ENCODE measurements at places on chromosomes 4 and X.

DNA sequence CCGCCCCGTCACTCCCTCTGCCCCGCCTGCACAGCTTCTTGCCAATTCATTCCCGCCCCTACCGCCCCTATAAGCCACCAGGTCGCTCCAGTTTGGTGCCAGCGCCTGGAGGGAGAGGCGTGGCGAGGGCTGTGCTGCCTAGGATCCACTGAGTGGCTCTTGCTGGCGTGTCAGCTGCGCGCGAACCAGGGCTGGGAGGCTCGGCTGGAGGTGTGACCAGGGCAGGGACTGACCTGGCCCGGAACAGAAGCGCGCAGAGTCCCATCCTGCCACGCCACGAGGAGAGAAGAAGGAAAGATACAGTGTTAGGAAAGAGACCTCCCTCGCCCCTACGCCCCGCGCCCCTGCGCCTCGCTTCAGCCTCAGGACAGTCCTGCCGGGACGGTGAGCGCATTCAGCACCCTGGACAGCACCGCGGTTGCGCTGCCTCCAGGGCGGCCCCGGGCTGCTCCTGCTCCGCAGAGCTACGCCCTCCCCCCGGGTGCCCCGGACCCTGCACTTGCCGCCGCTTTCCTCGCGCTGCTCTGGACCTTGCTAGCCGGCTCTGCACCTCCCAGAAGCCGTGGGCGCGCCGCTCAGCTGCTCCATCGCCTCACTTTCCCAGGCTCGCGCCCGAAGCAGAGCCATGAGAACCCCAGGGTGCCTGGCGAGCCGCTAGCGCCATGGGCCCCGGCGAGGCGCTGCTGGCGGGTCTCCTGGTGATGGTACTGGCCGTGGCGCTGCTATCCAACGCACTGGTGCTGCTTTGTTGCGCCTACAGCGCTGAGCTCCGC lies at the start of gene GPR78:
Gene GPR78 (plus strand): TSS at position 72 of the 773 bp plus-strand sequence. CDS start 591 bp downstream, at position 663.
- peak; percentile 64 for DNase-seq

DNA sequence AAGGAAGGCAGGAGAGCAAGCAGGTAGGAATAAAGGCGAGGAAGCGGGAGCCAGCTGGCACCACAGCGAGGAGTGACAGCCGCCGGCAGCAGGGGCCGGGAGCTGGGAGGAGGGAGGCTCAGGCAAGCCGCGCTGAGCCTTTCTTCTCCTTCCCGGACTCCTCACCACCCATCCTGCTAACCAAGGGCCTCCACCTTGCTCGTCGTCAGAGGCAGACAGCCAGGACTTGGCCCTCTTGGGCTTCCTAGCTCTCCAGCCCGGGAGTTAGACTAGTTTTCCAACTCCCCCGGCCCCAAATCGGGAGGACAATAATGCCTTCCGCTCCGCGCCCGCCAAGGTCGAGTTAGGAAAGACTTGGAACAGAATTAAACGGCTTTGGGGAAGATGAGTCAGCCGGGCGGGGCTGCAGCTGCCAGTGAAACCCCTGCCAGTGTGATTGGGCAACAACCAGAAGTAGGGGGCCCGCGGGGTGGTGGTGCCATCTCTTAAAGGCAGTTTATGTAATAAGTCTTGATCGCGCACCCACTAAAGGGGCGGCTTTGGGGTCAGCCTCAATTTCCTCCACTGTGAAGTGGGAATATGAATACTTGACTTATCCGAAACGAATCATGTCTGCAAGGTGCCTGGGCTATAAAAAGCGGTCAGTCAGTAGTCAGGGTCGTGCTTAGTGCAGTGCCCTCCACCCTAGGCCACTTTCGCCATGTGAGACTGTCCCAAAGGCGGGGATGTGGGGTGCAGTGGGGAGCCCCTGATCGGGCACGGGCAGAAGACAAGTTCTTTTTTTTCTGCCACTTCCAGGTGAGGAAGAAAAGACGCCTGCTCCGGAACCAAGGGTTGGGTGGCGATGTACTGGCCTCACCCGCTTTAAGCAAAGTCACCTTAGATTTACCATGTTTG lies 6.7 kb upstream of the HSD17B10 start:
- DNase-seq = peak; percentile 46

DNA sequence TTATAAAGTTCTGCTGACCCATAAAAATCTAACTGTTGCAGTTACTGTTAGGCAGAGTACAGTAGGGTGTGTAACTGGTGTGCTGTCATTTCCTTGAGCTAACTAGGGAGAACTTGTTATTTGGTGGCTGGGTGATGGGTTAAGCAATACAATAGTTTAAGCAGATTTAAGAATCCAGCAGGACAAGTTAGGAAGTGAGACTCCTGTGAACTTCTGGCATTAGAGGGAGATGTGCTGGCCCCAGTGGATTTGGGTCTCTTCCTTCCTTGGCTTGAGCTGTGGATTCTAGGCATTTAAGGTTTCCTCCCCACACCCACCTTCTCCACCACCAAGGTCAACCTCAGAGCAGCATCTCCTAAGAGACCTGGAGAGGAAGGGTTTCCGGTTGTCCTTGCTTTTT lies 70.5 kb downstream of the CLCN5 start:
- no peak for DNase-seq

DNA sequence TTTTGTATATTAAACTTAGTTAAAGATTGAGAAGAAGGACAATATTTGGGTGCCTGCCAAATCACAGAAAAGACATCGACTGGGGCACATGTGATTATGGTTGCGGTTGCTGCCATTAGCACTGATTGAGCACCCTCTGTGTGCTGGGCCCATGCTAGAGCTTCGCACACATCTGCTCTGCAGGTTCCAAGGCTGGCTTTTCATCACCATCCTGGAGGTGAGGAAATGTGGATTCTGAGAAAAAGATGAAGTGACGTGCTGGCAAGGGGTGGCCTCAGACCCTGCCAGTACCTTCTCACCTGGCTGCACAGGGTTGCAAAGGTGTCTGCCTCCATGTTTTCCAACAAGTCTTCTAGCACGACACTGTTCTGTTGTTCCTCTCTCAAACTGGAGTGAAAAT lies 134.0 kb downstream of the EVC2 start:
- no peak for DNase-seq

GRCh38 chr4:163694385-163694784 lies 199.9 kb downstream of the TMA16 start:
- no peak for DNase-seq

GRCh38 chr4:147247579-147247978 lies 233.3 kb upstream of the EDNRA start:
- no peak for DNase-seq

GRCh38 chr4:42747971-42748370 lies 91.1 kb upstream of the ATP8A1 start:
- DNase-seq = no peak

DNA sequence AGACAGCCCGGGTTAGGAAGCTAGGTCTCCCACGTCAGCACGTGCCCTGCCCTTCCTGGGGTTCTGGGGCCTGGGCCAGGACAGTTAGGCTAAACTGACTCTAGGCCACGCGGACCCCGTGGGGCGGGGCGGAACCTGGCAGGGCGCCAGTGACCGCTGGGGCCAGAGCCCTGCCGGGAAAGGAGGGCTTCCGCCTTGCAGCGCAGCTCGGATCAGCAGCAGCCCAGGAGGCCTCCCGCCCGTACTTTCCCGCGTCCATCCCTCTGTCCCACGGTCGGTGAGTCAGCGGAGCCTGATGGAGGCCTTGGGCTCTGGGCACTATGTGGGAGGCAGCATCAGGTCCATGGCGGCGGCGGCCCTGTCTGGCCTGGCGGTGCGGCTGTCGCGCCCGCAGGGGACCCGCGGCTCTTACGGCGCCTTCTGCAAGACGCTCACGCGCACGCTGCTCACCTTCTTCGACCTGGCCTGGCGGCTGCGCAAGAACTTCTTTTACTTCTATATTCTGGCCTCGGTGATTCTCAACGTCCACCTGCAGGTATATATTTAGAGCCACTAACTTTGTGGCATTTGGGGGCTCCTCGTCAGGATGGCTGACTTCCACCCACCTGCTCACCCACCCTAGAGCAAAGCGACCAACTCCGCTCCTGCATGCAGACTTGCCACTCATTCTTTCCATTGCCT lies at the start of gene SMIM10:
Gene SMIM10 (plus strand): TSS at position 191 of the 681 bp plus-strand sequence. CDS start 105 bp downstream, at position 296.
- no peak for DNase-seq

DNA sequence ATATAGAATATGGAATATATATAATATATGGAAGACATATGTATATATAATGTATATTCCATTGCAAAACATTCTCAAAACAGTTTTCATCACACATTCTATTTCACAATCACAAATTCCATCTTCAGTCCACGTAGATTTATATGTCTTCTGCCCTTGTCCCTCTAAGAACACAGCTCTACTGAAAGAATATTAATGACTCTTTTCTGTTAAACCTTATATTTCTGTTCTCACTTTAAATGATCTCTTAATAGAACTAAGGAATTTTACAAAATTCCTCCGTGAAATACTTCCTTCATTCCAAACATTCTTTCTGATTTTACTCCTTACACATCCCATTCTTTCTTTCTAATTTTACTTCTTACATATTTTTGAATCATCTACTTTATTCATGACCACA lies 1043.1 kb upstream of the PABPC4L start:
- no peak for DNase-seq

DNA sequence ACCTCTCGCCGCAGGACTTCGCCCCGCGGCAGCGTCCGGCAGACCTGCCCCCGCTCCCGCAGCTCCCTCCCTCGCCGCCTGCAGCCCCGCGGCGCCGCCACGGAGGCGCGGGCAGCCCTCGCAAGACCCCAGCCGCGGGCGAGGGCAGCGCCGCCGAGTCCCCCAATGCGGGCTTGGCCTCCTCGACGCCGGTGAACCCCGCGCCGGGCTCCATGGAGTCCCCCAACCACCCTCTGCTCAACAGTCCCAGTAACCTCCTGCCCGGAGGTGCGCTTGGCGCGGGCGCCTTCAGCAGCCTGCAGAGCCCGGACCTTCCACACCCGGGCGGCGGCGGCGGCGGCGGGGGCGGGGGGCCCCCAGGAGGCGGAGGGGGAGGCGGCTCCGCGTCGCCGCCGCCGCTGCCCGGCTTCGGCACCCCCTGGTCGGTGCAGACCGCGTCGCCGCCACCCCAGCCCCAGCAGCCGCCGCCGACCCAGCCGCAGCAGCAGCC lies 1.2 kb downstream of the CPEB2 start:
- DNase-seq = no peak

DNA sequence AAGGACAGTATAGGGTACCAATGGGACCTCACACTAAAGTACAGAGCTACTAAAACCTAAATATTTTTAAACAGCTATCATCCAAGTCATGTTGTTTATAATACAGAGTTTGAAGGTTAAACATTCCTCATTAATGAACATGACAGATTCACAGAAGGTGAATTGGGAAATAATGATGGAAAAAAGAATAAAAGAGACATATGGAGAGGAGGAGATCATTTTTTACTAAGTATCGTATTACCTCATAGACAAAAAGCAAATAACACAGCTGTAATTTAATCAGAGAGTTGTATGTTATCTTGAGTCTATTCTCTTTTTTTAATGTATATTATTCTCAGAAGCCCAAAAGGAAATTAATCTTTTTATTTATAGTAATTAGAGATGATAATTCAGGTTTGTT lies 7.9 kb downstream of the PLK4 start:
- DNase-seq = peak; percentile 81

DNA sequence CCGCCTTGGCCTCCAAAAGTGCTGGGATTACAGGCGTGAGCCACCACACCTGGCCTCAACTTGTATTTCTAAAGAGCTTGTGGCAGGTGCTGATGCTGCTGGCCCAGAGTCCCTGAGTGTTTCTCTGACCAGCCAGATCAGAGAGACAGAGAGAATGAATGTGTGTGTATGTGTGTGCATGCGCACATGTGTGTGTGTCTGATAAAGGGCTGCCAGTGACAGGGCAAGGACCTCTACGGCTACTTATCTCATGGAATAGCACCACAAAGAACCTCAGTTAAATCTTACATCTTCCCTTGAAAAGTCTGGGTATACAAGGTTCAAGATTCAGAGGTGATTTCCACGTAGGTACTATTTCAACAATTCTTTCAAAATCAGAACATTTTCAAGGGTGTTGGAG lies 86.0 kb downstream of the SCD5 start:
- DNase-seq = no peak

DNA sequence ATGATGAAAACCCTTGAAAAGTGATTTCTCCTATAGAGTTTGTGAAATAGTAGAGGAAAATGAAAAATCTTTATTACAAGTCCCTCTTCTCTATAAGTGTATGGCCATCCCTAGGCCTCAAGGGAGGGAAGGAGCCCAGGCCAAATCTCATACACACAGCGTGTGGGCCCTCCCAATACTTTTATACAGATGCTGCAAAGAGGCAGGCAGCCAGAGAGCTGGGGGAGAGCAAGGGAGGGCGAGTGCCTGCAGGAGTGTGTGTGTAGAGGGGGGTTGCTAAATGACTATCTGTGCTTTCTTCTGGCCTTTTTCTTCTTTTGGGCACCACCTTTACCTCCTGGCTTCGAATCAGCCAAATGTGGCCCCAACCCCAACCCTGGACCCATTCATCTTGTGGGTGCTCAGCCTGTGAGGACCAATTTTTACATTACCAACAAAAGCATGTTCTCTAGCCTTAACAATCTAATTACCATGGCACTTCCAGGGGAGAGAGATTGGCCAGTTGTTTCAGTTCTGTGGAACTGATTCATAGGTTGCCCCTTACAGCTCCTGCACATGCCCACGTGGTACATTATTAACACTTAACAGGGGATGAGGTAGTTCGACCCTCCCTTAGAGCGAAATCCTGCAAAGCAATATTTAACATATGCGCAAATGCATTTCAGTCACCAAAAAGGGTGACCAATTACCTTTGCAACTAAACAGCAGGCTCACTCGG lies 2.0 kb downstream of the GPC3 start:
- DNase-seq = no peak

DNA sequence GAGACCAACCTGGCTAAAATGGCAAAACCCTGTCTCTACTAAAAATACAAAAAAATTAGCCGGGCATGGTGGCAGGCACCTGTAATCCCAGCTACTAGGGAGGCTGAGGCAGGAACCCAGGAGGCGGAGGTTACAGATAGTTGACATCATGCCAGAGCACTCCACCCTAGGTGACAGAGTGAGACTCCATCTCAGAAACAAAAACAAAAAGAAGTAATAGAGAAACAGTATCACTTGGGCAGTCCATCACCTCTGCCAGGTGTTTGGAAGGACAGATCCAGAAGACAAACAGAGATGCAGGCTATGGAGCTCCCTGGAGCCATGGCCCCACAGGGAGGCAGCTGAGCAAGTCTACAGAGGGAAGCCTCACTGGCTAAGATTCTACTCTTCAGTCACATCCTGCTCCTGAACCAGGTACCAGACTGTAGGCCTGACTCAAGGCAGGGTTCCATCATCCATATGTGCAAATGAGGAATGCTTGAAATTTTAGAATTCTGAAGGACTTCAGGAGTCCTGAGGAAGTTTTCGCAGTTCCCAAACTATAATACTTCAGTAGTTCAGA lies 81.4 kb upstream of the CPEB2 start:
- no peak for DNase-seq

GRCh38 chr4:113623274-113623894 lies 138.2 kb downstream of the CAMK2D start:
- no peak for DNase-seq

- DNase-seq = peak; percentile 38
Observed at GRCh38 chrX:150692296-150692695, 900 bp upstream of the MTMR1 start.

Measured in NCI-H2171 treated with DMSO at 0.1 percent for 48 hours (cell line).